ENCODE measurements at places on chromosomes 7 and 10.

DNA sequence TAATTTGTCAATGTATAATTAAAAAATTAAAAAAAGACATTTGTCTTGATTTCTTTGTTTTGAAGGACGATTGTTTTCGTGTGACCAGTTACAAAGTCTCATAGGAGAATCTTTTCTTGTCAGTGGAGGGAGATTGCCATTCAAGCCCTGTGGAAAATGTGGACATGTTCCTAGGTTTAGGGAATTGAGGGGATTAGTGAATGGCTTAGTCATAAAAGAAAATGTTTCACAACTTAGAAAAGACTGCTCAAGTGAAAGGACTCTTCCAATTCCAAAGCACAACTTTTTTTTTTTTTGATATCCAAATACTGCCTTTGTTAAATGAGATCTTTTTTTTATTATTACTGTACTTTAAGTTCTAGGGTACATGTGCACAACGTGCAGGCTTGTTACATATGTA lies 140.7 kb upstream of the HABP2 start:
- no peak for DNase-seq

DNA sequence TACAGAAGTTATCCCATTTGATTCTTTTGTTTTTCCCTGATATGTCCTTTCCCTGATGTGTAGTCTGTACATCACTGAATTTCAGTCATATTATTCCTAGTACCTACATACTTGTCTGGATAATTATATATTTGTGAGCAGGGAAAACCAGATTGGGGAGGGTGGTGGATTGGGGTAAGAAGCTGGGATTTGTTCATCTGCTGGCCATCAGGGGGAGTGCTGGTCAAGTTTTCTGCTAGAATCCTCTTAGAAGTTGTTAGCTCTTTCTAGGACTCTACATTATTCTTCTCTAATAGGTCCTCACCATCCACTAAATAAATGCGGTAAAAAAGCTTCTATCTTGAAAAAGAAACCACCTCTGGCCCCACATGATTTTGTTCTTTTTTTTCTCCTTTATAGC lies 232.7 kb upstream of the TAC1 start:
- DNase-seq = peak; percentile 28

- DNase-seq = no peak
These were observed 175.0 kb downstream of the CFTR start for GRCh38 chr7:117654780-117655179.

DNA sequence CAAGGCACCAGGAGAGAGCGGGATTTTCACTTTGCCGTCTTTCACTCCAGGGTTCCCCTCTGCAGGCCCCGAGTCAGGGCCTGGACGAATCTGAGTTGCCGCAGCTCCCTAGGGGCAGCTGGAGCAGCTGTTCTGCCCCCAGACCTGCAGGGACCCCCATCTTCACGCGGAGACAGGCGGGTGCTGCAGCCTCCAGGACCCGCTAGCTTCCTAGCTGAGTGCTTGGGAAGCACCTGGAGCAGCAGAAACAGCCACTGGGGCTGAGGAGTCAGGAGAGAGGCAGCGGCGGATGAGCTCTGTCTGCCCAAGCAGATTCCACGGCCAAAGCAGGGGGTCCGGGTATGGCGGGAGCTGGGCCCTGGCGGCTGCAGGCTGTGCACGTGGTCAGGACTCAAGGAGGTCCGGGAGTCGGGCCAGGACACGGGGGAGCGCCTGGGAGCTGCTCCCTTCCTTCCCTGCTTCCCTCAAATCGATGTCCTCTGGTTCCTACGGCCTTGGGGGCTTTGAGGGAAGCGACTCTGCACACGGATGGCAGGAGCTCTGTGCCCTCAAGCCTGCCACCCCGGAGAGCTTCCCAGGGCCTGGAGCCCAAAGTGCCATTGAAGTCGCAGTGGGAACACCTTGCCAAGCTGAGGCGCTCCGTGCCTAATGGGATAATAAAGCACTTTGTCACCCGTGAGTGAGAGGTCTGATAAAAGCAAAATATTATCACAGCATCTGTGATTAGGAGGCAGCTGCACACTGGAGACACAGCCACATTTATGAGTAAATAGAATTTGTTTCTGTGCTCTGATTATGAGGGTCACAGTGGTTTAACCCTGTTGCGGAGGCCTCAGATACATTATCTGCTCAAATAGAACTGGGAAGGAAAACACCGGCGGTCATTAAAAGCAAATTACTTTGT lies 17.2 kb downstream of the MNX1 start:
- no peak for DNase-seq

- DNase-seq = peak; percentile 71
These were observed 80.5 kb upstream of the PPIF start for GRCh38 chr10:79266543-79267312.

DNA sequence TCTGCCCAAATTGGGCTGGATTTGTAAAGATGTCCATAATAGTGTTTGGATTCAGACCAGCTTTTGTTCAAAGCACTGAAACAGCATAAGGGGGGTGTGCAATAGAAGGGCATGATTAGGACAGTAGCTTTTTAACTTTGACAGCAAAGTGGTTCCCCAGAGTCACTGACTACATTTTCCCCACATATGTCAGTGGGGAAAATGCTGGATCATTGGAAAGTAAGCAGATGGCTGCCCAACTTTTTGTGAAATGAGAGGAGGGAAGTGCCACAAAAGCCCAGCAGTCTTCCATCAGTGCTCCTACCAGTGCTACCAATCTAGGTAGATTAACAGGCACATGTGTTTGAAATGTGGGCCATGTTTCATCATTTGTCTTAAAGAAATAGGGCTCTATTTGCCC lies 162.8 kb downstream of the FZD1 start:
- no peak for DNase-seq

DNA sequence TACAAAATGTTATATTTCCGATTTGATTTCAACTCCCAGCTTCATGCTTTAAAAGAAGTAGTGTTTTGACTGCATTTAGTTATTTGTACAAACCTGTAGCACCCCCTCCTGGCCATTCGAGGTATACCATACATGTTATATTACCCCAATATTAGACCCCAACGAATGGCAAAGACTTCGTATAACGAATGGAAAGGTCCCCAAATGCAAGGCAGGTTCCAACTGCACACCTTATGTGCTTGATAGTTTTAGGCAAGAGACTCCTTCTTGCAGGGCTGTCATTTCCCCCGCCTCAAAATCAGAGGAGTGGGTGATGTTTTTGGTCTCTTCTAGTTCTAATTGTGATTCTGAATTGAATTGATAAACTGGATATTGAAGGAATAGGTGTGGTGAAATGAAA lies 101.1 kb upstream of the TARP start:
- peak; percentile 73 for DNase-seq

GRCh38 chr7:12661581-12661980 lies 25.9 kb upstream of the ARL4A start:
- DNase-seq = no peak

DNA sequence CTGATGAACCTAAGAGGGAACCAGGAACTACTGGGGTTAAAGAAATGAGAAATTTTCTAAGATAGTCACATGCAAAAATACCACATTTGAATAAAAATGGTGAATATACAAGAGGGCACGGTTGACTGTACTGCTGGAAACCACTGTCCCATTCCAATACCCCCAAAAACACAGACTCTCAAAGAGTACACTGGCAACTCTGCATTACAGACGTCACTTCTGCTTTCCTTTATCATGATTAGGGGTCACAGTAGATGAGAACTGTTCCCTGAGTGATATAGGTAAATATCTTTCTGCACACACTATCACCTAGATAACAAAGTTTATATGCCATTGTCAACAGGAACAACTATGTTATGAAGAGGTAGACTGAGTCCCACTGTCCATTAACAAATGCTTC lies 69.5 kb downstream of the RAPGEF5 start:
- no peak for DNase-seq

- DNase-seq = peak; percentile 21
These were observed 3.5 kb upstream of the PRSS1 start for GRCh38 chr7:142745745-142746144.

DNA sequence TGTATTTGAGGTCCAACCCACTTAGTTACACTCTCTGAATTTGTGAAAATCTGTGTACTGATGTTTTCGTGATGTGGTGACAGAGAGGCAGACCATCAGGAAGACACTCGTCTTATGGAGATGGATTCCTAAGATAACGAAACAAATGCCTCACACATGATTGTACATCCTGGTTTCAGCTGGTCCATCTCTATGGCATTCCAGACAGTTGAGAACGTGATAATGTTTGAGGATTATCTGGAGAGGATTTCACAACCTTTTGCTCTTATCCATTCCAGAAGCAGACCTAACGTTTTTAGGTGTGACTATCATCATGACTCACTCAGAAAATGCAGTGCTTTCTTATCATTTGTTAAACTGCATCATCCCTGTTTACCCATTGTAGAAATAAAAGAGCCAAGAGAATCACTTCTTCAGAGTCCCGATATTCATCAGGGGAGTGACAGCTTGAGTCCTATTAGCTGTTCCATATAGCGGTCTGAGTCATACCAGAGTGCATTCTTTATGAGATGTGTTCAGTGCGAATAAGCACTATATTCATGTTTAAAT lies 74.5 kb downstream of the BMPER start:
- no peak for DNase-seq

- DNase-seq = no peak
These were observed 268.7 kb downstream of the ZEB1 start for GRCh38 chr10:31587691-31588090.

GRCh38 chr7:2680792-2681490 lies 7.1 kb upstream of the AMZ1 start:
- DNase-seq = peak; percentile 60

DNA sequence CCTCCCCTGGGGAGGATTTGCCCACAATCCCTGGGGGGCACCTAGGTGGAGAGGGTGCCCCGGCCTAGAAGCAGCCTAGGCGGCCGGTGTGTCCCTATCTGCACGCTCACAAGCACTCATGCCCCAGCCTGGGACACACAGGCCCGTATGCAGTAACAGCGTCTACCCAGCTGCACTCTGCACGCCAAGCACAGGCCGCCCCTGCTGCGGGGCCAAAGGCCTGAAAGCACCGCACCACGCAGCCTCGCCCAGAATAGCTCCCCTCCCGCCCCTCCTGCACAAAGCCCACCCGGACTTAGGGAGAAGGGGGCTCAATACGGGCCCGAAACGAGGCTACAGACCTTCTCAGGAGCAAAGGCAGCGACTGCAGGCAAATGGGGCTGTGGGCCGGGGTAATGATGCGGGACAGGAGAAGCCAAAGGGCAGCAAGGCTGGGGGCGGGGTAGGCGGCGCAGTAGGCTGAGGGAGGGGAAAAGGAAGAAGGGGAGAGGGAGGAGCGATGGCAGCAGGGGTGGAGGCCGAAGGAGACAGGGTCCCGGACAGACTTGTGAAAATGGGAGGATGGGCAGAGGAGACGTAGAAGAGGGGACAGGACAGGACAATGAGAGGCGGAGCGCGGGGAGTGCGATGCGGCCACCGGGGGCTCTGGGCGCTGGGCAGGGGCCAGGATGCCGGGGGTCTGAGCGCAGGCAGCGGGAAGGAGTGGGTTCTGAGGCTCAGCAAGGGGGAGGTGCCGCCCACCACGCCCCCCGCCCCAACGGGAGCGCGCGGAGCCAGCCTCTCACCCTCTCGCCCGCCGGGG lies 544 bp downstream of the GPRIN2 start:
- no peak for DNase-seq
